ENCODE measurements at places on chromosomes 7 and 10.

GRCh38 chr10:129637846-129638245 lies 170.8 kb downstream of the MGMT start:
- DNase-seq: no peak

GRCh38 chr7:29619848-29620555 lies 56.4 kb downstream of the PRR15 start:
- DNase-seq: no peak

- DNase-seq: no peak
These were observed 73.9 kb downstream of the KIAA1549 start for GRCh38 chr7:138907201-138907847.

DNA sequence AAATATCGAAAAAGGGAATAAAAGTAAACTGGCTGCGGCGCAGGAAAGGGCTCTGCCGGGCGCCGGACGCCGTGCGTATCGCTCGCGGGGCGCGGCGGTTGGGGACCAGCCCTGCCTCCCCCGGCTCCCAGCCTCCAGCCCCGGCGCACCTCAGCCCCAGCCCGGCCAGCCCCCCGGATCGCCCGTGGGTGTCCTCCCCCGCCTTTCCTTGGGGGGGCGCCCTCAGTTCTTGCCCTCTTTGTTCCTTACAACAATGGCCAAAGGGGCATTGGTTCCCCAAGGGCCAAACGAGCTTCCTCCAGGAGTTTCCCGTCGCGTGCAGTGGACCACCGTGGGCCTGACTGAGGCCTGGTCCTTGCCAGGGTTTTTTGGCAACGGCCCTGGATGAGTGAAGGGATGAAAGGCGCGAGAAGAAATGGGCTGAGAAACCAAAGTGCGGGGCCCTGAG lies 1.2 kb downstream of the MACROH2A2 start:
- peak; percentile 27 for DNase-seq

DNA sequence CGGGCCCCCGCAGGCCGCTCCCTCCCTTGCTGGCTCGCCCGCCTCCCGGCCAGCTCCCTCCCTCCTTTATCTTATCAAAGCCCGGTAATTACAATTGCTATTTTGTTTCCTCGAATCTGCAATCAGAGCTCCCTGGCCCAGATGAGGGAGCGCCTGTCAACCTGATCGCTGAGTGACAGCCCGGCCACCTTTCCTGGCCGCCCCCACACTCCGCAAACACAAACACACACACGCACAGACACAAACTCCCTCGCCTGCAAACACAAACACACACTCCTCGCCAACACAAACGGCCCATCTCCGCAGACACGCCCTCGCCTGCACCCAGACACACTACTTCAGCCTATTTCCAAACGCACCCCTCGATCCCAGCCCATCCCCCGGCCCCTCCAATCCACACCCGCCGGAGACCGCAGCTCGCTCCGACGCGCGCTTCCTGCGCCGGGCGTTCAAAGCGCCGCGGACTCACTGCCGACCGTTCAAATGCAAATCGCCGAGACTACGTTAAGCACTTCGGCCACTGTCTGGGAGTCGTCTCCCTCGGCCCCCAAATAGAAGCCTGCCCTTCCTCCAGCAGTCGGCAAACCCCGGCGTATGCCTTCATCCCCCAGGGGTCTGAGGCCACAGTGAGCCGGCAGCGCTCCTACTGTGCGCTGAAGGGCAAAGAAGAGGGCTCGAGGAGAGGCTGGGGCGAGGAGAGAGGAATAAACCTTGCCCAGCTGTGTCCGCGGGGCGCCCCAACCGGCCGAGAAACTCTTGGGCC lies 3.0 kb upstream of the FGF8 start:
- DNase-seq: peak; percentile 6

DNA sequence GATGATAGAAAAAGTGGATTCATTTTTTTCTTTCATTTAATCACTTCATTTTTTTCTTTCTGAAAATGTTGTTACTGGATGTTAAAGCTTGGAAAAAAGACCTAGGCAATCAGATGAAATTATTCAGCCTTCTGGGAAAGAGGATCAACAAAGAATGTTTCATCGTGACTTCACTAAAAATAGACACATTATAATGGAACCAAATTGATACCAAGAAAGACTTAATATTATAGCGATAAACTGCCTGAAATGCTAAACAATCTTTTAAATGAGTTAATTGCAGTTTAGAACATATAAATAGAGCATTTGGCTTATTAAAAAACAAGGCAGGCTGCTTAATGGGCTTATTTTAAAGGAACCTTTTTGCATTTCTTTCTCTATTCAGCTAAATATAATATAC lies 25.6 kb upstream of the TMEM229A start:
- no peak for DNase-seq

DNA sequence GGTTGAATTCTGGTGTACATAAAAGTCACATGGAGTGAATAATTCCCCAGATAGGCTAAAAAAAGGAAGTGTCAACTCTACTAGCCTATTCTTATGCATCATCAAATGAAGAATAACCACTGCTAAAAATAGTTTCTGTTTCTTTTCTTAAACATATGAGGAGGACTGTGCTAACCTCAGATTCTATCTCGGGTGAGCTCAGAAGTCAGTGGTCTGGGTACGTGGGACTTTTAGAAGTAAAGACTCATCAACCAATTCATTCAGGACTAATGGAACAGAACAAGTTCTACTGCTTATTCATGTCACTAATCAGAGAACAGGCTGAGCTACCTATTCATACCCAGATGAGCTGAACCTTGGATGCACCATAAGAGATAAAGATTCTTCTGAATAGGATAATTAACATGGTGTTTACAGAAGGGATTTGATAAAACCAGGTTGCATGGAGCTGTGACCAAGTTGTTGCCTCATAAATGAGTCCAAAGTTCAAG lies 9.5 kb upstream of the ASAH2 start:
- DNase-seq: no peak
